Hematopoietic multipotent progenitor cell treated with erythropoietin and hydrocortisone succinate and interleukin-3 and kit ligand, for 17 days (in vitro differentiated cells): ENCODE measurements at places on chromosomes 6 and 20.

GRCh38 chr20:3563548-3564177 is 92.8 kb downstream of the ATRN start:
- peak; percentile 66 for DNase-seq

- no peak for DNase-seq
These were observed 187.3 kb upstream of the TENT5A start for GRCh38 chr6:81939766-81940165.

DNA sequence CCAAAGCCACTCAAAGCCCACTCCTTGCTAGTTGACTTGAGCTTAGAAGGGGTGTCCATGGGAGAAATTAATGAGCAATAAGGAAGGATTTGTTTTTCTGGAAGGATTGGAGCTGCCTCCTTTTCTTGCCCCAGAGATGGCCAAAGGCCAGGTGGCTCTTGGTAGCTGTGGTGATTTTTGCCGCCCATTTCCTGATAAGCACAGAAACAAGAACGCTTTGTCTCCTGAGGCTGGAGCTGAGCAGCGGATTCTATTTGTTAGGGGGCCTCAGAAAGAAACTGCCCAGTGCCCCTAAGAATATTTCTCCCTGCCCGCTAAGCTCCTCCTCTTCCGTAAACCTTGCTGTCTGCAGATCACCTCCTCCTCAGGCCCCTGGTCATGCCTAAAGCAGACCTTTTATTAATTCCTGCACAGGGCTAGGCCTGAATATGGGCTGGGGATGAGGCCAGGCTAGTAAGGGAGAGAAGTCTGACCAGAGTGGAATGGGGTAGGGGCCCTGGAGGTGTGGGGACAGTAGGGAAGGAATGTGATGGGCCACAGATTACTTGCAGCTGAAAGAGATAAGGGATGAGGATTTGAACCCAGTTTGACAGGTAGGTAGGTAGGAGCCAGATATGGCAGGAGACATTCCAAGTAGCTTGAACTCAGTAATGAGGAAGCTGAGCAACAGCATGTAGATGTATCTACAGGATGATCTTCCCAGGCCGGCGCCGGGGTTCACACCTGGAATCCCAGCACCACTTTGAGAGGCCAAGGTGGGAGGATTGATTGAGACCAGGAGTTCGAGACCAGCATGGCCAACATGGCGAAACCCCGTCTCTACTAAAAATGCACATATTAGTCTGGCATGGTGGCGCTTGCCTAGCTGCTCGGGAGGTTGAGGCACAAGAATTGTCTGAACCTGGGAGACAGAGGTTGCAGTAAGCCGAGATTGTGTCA is 71.2 kb upstream of the NAA20 start:
- no peak for DNase-seq

GRCh38 chr6:30843611-30843998 is 40.7 kb upstream of the DDR1 start:
- DNase-seq: no peak

DNA sequence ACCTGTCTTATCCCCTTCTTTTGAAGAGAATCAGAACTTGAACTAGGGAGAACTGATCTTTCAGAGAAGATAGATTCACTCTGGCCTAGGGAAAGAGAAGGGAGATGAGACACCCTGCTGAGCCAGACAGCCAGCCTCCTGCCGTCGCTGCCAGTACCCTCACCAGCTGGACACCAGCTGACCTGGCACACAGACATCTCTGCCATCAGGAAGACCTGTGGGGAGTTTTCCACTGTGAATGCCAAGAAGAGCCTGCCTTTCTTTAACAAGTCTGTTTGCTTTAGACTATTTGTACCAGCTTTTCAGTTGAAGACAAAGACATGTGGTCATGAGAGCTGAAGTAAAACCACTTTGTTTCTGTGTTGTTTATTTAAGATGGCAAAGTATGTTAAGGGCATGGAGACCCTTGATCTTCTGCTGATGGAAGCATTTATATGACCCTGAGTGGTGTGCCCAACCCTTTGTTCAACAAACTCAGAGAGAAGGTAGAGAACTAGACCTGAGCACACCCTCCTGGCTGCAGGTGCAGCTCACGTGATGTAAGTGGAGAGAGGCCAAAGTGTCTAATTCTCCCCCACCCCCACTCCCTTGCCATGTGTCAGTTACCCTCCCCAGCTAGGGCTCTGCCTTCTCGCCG is 82.3 kb upstream of the SLC24A3 start:
- no peak for DNase-seq

GRCh38 chr6:44489910-44490604 is 102.6 kb downstream of the CDC5L start:
- no peak for DNase-seq

DNA sequence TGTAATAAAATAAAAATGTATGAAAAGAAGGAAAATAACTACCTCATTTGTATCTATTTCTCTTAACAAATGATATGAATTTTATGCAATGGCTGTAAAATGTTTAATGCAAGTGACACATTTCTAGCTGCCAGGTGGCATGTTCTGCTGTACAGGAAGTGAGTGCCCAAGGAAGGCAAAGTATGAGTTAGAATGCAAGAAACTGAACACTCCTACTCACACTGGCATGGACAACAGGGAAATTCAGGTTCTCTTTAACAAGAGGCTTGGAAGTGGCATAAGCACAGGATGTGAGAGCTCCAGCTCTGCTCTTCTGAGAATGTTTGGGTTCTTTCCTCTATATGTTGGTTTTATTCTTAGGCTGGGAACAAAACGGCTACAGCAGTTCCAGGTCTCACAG is 20.4 kb upstream of the LAMA4 start:
- no peak for DNase-seq

DNA sequence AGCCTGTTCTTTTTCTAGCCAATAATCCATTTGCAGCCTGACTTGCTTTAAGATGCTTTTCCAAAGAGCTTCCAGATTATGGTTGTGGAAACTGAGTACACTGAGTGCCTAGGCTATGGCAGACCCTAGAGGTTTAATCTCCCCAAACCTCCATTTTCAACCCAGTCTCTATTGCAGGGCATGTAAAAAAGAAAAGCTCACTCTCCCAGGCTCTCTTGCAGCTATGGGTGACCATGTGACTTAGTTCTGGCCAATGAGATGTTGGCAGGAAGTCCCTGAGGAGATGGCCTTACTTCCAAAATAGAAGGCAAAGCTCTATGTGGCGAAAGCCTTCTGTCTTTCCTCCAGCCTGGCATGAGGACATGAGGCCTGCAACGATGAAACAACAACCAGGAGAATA is 3.8 kb downstream of the PDRG1 start:
- DNase-seq: no peak

- DNase-seq: no peak
These were observed 781.6 kb upstream of the CHD6 start for GRCh38 chr20:42399802-42400201.

DNA sequence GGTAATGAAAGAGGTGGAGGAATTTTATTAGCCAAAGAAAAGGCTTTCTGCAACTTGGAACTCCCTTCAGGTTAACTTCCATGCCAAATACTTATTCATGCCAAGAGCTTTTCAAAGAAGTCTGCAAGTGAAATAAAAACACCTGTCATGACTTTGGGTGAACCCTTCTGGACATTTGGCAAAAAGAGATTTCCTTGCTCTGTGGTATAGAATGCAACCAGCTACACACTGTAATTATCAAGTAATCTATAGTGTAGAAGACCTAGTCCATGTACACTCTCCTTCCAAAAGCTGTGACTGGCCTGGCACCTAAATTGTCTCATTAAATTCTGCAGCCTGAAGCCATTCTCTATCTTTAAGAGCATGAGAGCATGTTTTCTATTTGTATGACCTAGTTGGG is 232.3 kb downstream of the COL12A1 start:
- DNase-seq: no peak

DNA sequence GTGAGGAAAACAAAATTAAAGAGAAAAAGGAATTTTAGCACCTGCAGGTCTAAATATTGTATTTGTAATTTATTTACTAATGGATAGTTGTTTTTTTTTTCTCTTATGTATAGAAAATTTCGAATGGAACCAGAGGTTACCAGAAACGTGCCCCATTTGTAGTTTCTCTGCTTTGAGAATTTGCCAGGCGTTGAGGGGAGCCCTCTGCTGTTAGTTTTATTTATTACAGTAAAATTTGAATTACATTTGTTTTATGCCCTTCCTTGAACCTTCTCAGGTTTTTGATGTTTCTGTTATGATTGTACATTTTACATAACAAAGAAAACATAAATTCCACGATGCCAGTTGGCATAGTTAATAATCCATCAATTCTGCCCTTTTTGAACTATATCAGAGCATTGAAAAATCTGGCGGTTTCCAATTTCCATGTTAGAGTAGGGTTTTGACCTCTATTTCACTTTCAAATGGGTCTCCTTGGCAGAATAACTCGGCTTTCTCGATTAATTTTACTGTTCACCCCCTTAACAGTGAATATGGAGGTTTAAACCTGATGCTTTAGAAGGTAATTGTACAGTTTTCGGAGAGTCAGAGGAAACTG is 35.1 kb upstream of the RFPL4B start:
- DNase-seq: no peak
